ENCODE measurements at places on chromosomes 16 and 17.

DNA sequence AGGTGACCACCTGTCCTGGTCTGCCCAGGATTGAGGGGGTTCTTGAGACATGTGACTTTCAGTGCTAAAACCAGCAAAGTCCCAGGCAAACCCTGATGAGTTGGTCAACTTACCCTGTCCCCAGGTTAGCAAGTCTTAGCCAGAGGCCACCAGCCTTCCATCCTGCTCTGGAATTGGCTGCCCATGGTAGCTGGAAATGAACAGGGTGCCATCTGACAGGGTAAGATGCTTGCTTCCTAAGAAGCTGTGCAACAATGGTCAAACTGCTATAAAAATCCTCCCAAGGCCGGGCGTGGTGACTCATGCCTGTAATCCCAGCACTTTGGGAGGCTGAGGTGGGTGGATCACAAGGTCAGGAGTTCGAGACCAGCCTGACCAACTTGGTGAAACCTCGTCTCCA is 22.8 kb upstream of the MTMR4 start:
- no peak for DNase-seq

DNA sequence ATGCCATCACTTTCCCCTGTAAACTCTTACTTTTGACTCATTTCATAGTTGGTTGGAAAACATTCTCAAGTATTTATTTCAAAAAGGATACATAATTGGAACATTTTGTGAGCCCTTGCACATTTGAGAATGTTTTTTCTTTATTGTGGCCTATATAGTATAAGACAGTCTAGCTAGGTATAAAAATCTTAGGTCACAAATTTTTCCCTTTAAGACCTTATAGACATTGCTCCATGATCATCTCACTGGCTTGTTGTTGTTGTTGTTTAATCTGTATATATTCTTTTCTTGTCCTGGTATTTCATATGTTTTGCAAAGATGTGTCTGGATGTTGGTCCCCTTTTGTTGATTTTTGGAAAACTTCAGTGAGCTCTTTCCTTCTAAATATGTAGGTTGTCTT is 194.2 kb downstream of the NTN1 start:
- no peak for DNase-seq

- DNase-seq = no peak
These were observed 7.6 kb downstream of the SNRNP25 start for GRCh38 chr16:60929-61878.

DNA sequence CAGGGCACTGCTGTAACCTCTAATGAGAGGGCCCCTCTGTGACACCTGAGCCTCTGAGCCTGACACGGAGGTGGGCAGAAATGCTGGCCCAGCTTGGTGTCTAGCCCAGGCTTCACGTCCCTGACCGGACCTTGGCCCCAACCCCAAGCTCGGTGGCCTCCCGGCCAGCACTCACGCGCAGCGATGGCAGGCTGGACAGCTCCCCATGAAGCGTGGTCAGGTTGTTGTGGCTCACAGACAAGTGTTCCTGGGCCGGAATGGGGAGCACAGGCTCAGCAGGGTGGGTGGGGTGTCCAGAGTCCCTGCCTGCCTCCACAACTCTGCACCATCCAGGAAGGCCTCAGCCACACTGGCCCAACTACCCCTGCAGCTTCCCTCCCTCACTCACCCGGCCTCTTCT is 2.2 kb downstream of the FLII start:
- no peak for DNase-seq

DNA sequence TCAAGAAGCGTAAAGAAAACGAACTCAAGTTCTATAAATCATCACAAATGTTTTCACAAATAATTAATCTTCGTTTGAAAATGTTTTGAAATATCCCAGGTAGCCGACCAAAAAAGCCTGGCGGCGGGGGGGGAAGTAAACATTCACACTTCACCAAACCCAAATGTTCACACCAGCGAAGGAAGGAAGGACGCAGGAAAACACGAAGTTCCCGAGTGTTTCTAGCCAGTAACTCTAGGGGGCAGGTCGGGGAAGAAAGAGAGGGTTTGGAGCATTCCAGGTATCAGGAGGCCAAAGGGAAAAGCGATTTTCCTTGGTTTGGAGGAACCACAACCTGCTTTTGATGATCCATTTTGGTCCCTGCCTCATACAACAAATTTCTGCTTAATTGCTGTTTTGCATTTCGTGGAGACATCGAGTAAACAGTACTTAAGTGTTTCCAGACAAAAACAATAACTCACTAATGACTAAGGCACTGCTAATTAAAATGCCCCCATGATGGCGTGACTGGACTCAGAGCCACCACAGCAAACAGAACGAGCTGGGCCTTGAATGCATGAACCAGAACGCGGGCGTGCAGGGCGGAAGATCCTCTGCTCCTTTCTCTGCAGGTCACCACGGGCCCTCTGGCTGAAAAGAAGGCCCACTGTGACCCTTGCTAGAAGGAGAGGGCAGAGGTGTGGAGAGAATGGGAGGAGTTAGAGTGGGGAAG is 16.6 kb downstream of the ZFHX3 start:
- no peak for DNase-seq
